ENCODE measurements at places on chromosomes 2 and 18. TPM values are rescaled to one million over a fixed set of nuclear protein-coding genes. Genes with fewer than 3 reads are reported as not detected.

The IHH gene
- 0.09 TPM for total RNA-seq

The OR6B2 gene
- total RNA-seq = not detected

The RAMP1 gene
- 0.19 TPM for total RNA-seq

The STK39 gene
- total RNA-seq = 5.5 TPM

The PMAIP1 gene
- 10.4 TPM for total RNA-seq

The IL36A gene
- total RNA-seq = 0.09 TPM

The DDX18 gene
- total RNA-seq = 50.9 TPM

The FLACC1 gene
- 1.0 TPM for total RNA-seq

The REEP1 gene
- total RNA-seq = 0.09 TPM

The FBXO48 gene
- 0.28 TPM for total RNA-seq

The RUFY4 gene
- not detected for total RNA-seq

The HOXD11 gene
- not detected for total RNA-seq

The NDUFB3 gene
- total RNA-seq = 116 TPM

The ANKRD23 gene
- total RNA-seq = 0.45 TPM

The C18orf54 gene
- 4.7 TPM for total RNA-seq

The LIPG gene
- 48.0 TPM for total RNA-seq

The RNF144A gene
- total RNA-seq = 9.6 TPM

The RAB27B gene
- 3.5 TPM for total RNA-seq

The TLX2 gene
- total RNA-seq = not detected

The HOXD9 gene
- total RNA-seq = 0.09 TPM

The VRK2 gene
- 30.9 TPM for total RNA-seq

The SERPINB11 gene
- total RNA-seq = not detected

The C2orf72 gene
- total RNA-seq = not detected

The CACNB4 gene
- total RNA-seq = 0.18 TPM

The ANKRD12 gene
- 45.9 TPM for total RNA-seq

The IL1R2 gene
- 0.19 TPM for total RNA-seq

The GATA6 gene
- total RNA-seq = 15.4 TPM

The GALR1 gene
- not detected for total RNA-seq

The NCKAP1 gene
- total RNA-seq = 117 TPM

The HAAO gene
- 0.09 TPM for total RNA-seq
